K562 (cell line): ENCODE measurements at places on chromosomes 7 and 10. TPM values are rescaled to one million over a fixed set of nuclear protein-coding genes. Genes with fewer than 3 reads are reported as not detected.

ELMO1 gene
- 5.3 and 5.5 TPM in 2 replicates for total RNA-seq

PDGFA gene
- 9.8 and 10.2 TPM in 2 replicates for total RNA-seq

CLRN3 gene
- total RNA-seq, result not detected in 2 replicates

SERPINE1 gene
- total RNA-seq, result 0.98 and 1.3 TPM in 2 replicates

FAM25C gene
- total RNA-seq, result not detected in 2 replicates

MEIG1 gene
- total RNA-seq, result not detected in 2 replicates

C7orf57 gene
- not detected in 2 replicates for total RNA-seq

GRCh38 chr7:28586736-28587135 is 174.4 kb downstream of the CREB5 start:
- no peaks in the 10 kb centered on the region for H3K4me1 ChIP-seq
- no peaks in the 10 kb centered on the region for H3K27me3 ChIP-seq
- no peak overlapping the region for H3K4me3 ChIP-seq
- H3K36me3 ChIP-seq, result no peaks in the 10 kb centered on the region
- no peak for DNase-seq

DNA sequence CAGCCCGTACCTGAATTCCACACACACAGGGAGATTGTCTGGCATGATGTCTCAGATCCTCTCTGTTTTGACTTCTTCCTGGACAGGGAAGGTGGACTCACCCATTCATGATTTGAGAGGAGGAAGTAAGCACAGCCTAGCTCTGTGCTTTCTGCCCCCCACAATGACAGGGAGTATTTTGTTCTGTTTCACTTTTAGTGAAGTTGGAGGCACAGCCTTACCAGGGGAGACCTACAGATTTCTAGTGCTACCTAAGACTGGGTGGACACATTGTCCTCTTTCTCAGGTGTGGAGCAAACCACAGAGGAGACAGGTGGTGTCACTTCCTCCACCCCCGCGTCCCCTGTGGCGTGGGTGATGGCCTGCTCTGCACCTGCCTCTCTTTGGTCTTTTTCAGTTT is 408.6 kb upstream of the PFKP start:
- peaks cover 4% of the 10 kb centered on the region; the same call in 1 of the 2 replicates for H3K27me3 ChIP-seq
- no peak overlapping the region for H3K27ac ChIP-seq
- no peaks in the 10 kb centered on the region for H3K36me3 ChIP-seq
- no peak overlapping the region for H3K4me3 ChIP-seq
- no peak for DNase-seq

- H3K27me3 ChIP-seq, result no peaks in the 10 kb centered on the region
- no peaks in the 10 kb centered on the region for H3K4me1 ChIP-seq
- no peak overlapping the region for H3K27ac ChIP-seq
- peak; percentile 59 for DNase-seq
Observed at GRCh38 chr7:111255576-111255975, 164.6 kb downstream of the LRRN3 start.

DNA sequence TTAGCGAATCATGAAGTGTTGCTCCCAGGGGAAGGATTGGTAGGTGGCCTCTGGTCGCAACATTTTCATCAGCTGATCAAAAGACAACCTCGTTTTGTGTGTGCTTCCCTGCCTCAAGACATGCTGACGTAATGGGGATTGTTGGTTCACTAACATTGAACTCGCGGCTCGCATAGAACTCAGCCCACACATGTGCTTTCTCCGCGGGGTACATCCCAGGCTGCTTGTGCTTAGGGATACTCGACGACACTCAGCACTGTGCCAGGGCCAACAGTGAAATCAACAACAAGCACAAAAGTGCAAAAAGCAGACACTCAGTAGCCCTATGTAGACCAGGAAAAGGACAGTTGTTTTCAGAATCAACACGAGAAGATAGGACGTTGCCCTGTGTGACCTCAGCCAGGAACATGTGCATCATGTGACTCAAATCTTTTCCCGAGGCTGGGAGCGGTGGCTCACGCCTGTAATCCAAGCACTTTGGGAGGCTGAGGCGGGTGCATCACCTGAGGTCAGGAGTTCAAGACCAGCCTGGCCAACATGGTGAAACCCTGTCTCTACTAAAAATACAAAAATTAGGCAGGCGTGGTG is 20.8 kb downstream of the WIPI2 start:
- no peak for DNase-seq
- H3K4me1 ChIP-seq, result no peaks in the 10 kb centered on the region
- no peaks in the 10 kb centered on the region for H3K27me3 ChIP-seq
- no peak overlapping the region for H3K4me3 ChIP-seq

DNA sequence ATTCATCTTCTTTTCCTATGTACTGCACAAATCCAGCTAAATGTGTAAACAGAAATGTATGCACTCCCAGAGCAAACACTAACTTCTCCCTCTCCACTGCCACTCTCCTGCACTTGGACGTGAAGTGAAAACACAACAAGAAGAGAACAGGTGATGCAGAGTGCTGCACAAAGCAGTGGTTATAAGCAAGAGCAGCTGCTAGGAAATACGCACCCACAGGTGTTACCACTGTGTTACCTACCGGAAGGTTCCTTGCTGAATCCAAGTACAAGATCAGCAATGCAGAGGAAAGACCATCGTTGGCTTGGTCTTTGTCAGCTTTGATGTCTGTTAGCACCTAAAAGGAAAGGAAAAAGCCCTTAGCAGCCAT is 54.6 kb upstream of the NCAPG2 start:
- no peaks in the 10 kb centered on the region for H3K27me3 ChIP-seq
- H3K36me3 ChIP-seq, result peaks cover 87% of the 10 kb centered on the region
- no peak for DNase-seq
- H3K4me3 ChIP-seq, result no peak overlapping the region
- no peak overlapping the region for H3K27ac ChIP-seq

DNA sequence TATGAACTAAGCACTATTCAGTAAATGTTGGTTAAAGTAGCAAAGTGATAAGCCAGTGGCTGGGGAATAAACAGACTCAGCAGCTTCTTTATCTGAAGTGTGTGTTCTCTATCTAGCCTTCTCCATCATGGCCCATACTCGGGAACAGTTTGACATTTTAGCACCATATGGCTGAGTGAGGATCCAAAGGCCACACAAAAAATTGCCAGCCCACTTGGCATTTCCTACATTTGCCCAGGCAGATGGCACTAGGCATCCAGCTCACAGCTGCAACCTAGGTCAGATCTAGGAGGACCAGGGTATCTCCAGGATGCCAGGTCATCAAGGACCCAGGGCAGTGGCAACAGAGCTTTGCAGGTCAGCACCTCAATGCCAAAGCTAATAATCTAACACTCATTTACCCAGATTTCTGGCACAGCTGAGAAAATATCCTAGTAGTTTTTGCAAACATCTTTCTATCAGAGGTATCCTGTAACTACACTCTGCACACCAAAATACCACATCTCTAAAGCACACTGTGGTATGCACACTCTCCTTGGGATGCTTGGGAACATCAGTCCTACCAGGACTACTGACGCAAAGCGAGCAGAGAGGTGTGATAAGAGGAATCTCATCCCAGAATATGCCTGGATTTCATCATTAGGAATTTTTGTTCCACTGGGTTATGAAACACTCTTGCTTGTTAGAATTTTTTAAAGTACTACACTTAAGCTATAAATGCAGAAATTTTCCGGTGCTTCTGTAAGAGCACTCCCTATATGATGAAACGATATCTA is 61.7 kb downstream of the DOCK4 start:
- H3K4me3 ChIP-seq, result no peak overlapping the region
- no peaks in the 10 kb centered on the region for H3K4me1 ChIP-seq
- H3K27ac ChIP-seq, result no peak overlapping the region
- no peaks in the 10 kb centered on the region for H3K36me3 ChIP-seq

DNA sequence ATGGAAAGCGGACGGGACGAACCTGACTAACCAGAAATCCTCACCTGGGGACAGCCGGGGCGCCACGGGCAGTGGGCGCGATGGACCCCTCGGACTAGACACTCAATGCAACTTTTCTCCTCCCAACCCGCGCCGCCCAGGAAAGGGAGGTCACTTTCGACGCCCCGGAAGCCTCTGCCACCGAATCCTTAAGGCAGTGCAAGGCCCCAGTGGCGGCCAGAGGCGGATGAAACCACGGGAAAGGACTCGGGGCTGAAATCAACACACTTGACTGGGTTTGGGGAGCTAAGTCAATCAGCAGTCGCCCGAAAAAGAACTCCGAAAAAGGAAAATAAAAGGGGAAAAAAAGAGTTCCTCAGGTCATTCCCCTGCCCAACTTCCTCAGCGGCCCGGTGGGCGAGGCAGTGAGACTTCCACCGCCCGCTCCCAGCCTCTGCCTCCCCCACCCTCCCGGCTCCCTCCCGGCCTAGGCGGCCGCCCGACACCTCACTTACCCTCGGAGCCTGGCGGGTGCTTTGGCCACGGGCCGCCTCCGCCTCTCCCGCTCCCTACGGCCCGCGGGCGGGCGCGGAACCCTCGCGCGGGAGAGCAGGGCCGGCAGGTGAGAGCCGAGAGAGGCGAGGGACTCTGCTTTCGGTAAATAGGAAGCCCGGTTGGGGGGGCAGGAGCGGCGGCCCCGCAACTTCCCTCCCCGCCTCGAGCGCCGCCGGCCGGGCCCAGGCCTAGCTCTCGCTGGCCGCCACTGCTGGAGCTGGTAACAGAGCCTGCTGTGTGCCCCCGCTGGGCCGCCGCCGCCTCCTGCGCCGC is 518 bp downstream of the WAPL start:
- peak overlapping the region; percentile 92 for H3K4me3 ChIP-seq
- H3K27ac ChIP-seq, result peak overlapping the region; percentile 88
- peak; percentile 45 for DNase-seq
- H3K36me3 ChIP-seq, result peaks cover 30% of the 10 kb centered on the region

- no peaks in the 10 kb centered on the region; the same call in 2 of the 3 replicates for H3K27me3 ChIP-seq
- DNase-seq, result no peak
- no peak overlapping the region for H3K27ac ChIP-seq
- H3K4me3 ChIP-seq, result no peak overlapping the region
Observed at GRCh38 chr10:77530011-77530410, 107.6 kb downstream of the KCNMA1 start.

DNA sequence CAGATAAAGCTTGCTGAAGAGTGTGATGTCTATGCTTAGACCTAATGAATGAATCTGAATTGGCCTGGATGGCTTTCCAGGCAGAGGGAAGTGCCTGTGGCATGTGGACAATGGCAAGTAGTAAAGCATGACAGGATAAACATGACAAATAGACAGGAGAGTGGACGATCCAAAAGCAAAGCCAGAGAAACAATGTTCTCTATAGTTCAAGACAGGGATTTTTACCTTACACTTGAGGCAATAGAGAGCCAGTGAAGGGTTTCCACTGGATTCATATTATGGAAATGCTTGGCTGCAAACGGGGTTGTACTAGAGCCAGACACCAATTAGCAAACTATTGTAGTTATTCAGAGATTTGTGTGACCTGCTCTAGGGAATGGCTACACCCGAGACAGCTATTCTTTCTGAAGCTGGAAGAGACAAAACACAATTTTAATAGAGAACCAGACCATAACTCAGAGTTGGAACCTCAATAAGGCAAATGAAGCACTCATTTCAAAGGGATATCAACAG is 2.3 kb downstream of the AGMO start:
- DNase-seq, result no peak
- no peak overlapping the region for H3K4me3 ChIP-seq
- no peaks in the 10 kb centered on the region for H3K36me3 ChIP-seq
- no peaks in the 10 kb centered on the region for H3K4me1 ChIP-seq
- no peaks in the 10 kb centered on the region for H3K27me3 ChIP-seq

DNA sequence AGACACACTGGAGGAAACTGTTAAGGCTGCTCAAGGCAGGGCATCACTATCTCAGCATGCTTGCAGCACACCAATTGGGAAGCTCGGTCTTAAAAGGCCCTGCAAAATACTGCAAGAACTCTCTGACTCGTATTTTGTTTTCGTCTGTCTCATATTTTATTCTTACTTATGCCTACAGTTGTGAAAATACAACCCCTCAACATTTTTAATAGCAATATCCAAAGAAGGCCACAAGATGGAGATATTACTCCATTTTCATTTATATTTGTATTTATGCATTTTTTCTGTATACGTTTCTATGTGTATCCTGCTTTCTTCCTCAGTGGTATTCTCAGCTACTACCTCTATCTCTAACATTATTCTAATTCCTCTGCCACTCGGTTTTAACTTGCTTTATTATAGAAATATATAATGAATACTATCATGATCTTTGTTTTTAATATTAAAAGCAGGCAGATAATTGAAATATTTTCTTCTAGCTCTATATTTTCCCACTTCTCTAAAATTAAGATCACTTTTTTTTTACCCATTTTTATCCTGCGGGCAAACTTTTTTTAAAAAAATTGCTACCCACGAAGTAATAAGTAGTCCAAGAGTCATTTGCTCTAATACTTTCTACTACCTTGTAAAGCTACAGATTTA is 10.0 kb downstream of the DNAJC1 start:
- no peaks in the 10 kb centered on the region for H3K4me1 ChIP-seq
- no peak overlapping the region for H3K4me3 ChIP-seq
- DNase-seq, result no peak

DNA sequence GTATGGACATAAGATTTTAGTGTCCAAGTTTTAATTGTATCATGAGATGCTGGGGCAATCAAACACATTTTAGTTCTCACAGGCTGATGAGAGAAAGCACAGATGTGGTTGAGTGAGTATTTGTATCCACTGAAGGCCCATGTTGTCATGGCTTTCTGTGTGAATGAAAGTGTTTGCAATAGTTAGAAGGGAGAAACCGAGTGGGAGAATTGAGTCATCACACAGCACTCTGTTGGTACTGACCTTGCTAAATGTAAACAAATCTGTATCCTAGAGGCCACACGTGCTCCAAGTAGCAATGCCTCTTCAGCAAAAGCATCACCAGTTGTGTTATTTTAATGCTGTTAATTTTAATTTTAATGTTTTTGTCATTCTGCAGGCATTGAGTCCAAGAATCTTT is 121.2 kb downstream of the EMX2 start:
- no peaks in the 10 kb centered on the region for H3K36me3 ChIP-seq
- H3K27me3 ChIP-seq, result no peaks in the 10 kb centered on the region
- no peak overlapping the region for H3K27ac ChIP-seq
- no peak for DNase-seq

DNA sequence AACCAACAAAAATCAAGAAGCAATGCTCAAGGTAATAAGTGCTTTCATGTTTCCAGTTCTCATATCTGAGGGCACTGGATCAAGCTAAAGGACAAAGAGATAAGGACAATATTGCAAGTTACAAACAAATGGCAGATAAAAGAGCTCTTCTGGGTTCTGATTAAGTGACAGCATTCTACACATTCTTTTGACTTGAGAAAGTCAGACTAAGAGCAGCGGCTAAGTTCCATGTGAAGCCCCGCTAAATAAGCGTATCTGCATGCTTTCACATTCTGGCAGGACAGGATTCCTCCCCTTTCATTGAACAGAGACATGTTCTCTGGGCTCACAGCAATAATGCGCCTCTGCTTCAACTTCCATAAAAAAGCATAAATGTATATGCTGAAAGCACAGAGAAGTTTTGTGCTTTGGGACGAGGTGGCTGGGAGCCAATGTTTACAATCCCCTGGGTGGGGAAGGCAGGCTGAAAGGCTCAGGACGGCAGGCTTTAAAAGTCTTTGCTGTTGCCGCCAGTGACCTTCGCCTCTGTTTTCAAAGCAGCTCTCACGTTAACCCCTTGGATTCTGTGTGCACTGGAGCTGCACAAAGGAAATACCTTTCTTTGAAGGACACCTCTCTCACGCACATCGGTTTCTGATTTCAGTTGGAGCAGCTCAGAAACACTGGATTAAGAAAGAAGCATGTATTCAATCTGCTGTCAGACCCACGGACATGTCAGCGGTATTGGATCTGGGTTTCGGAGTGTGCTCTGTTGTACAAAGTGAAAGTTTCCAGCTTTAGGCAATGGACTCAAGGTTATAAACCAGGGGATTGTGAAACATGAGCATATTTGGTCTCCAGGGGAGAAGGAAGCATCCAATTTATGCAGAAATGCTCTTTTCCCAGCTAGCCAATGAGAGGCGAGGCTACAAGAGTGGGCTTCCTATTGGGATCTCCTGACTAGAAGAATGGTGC is 105.4 kb upstream of the FAM133B start:
- peaks cover 3% of the 10 kb centered on the region; the same call in 2 of the 3 replicates for H3K36me3 ChIP-seq
- peaks cover 11% of the 10 kb centered on the region; the same call in 2 of the 3 replicates for H3K4me1 ChIP-seq
- no peak overlapping the region for H3K4me3 ChIP-seq
